HFFc6 (cell line): ENCODE measurements at places on chromosomes 6 and 20.

GRCh38 chr20:56827763-56828162 lies 198.7 kb downstream of the TFAP2C start:
- no peak for DNase-seq

DNA sequence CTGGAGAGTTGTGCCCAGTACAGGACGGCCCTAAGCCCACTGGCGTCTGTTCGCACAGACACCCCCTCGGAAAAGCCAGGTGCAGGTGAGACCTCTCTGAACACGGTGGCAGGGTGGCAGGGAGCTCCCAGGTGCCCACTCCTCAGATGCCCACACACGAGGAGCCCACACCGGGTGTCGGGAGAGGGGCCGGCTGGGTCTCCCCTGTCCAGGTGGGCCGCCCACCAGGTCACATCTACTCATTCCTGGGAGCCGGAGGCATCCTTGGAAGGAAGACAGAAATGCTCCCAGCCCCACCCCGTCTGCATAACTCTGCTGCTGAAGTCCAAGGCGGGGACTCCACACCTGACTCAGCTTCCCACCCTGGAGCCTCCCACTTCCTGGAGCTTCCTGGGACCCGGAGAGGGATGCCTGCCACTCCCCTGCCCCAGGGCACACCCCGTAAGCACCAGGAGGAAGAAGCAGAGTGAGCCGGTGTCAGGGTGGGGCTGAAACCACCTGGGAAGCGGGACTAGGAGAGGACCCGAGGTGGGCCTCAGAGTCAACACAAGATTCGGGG lies 2.5 kb downstream of the SRMS start:
- no peak for DNase-seq

DNA sequence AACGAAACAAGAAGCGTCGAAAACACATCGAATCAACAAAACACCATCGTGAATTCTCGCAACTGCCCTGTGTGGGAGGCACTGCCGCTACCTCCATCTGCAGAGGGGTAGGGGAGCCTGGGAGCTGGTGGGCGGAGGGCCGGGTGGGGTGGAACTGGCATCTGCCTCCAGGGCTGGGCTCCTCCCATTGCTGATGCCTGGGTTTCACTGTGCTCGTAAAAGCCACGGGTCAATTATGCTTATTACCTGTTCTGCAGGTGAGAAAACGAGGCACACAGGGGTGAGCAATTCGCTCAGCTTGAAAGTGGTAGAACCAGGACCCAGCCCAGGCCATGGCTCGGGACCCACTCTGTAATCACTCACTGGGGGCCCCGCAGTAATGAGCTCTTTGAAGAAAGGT lies 16.5 kb upstream of the SULF2 start:
- DNase-seq: no peak

- no peak for DNase-seq
These were observed 34.6 kb upstream of the NKX2-2 start for GRCh38 chr20:21548390-21549035.

GRCh38 chr20:37416848-37417616 lies 71.1 kb downstream of the SRC start:
- DNase-seq: no peak

GRCh38 chr6:55957961-55958422 lies 82.6 kb upstream of the BMP5 start:
- DNase-seq: peak; percentile 7

GRCh38 chr6:39416026-39416425 lies 93.5 kb upstream of the KCNK16 start:
- DNase-seq: no peak

DNA sequence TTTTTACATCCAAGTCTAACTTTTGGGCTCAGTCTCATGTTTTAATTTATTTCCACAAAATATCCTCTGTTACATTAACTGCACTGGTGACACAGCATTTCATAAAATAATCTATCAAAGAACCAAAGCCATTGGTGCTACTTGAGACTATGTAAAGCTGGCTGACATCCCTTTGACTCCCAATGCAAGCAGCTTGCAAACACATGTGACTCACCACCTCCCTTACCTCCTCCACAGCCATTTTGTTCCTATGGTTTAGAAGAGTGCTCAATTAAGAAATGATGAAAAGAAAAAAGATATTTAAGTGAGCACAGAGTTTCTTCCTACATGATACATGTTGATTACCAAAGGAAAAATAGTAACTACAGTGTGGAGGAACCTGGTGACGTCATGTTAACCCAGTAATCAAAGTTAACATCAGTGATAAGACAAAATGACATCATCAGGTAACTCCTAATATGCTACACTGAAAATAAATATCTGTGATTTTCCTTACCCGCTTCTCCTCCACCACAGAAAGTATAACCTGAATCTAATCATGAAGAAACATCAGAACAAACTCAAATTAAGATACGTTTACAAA lies 53.3 kb upstream of the LGSN start:
- DNase-seq: no peak

GRCh38 chr6:154648888-154649205 lies 84.4 kb upstream of the SCAF8 start:
- DNase-seq: no peak
